ENCODE measurements at places on chromosomes 7 and 10.

DNA sequence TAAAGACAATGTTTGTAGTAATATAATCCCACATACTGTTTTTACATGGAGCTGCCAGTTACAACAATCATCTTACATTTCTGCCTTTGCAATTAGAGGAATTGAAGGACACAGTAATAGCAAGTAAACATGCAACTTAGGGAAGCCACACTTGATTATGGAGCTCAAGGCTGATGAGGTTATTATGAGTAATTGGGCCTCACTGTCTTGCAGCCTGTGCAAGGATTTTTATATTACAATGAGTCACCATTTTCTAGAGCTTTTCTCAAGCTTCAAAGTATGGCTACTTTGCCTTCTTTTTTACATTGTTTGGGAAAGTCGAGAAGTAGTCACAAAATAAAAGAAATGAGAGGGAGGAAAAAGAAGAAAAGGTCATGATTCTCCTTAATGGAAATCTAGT, 226.4 kb downstream of the KIAA1217 start:
- no peak for DNase-seq

GRCh38 chr10:112802411-112803022, 147.5 kb upstream of the TCF7L2 start:
- DNase-seq = no peak

GRCh38 chr7:154566877-154567276, 436.0 kb downstream of the PAXIP1 start:
- no peak for DNase-seq

GRCh38 chr10:101394524-101395133, 40.7 kb downstream of the BTRC start:
- no peak for DNase-seq

DNA sequence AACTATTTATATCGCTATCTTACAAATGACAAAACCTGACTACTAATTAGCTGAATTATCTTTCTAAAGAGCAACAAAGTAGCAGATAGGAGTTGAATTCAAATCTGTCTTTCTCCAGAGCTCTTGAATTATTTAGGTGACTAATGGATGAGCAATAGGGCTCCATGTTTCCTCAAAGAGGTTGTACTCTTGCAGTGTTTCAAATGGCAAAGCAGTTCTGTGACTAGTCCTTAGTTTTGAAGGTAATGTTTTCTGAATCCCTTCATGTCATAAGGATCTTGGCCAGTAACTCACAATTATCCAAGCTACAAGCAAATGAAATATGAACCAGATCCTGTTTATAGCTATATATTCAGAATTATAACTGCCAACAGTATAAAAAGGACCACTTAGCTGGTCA, 999.7 kb downstream of the NRG3 start:
- no peak for DNase-seq

DNA sequence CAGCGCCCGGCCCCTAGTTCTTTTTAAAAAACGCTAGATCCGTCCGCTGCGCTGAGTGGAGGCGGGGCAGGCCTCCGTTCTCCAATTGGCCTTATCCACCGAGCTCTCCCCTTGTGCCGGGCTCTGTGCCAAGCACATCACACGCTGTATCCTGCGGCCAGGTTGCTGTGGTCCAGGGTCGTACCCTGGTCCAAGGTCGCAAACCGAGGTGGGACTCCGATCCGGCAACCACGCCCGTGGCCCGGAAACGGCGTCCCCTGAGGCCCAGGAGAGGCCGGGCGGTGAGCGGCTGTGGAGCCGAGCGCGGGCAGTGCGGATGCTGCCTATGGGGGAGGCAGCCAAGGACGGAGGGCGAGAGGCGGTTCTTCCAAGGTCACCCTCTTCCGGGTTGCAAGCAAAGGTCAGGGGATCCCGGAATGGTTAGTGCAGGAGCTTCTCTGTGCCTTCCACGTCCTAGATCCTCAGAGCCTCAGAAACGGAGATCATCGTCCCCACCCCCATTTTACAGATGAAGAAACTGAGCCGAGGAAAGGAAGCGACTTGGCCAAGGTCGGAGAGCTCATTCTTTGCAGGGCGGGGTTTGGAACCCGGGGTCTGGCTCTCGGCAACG, 72.4 kb upstream of the LRRC4 start:
- DNase-seq = no peak

DNA sequence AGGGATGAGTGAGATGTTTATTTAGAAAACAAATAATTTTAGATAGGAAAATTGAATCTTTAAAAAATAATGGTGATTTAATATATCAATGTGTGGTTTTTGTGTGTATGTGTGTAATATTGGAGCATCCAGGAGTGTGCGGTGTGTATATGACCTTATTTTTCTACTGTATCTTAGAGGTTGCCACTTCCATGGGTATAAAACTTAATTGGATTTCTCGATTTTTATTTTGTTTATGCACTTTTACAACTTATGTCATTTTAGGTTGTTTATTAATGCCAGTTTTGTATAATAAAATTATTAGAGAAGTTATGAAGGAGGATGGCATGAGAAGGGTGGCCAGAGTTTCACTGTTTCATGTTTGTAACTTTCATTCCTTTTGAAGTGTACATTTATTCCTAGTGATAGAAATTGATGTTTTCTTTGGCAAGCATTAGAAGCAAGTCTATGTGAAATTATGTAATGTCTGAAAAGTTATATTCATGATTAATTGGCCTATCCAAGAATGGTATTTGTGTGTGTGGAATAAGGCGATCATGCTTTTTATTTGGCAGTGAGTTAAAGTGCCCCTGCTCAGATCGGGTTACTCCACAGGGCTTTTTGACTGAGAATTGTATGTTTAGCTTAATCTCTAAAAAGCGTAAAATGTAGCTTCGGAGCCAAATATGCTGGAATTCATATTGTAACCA, 110.3 kb downstream of the KAT6B start:
- no peak for DNase-seq

DNA sequence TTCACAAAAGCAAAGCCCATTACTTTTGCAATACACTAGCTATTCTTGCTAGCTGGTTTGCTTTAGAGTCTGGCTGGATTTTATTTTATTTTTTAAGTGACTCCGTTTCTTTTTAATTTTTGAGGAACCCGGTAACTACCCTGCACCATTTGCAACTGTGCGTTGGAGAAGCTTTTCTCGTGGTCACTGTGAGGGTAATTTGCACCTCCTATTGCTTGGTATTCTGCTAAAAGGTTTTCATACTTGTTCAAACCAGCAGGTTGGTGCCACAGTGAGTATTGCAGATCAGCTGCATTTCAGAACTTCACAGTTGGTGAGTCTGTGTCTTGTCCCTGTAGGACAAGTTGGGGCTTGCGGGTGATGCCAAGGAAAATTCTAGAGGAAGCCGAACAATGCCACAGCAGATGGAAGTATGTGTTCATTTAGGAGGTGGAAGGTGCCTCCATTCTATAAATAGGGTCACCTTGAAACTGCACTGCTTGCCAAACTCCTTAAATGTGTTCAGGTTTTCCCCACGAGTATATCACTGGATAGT, 3.9 kb upstream of the NMT2 start:
- no peak for DNase-seq

DNA sequence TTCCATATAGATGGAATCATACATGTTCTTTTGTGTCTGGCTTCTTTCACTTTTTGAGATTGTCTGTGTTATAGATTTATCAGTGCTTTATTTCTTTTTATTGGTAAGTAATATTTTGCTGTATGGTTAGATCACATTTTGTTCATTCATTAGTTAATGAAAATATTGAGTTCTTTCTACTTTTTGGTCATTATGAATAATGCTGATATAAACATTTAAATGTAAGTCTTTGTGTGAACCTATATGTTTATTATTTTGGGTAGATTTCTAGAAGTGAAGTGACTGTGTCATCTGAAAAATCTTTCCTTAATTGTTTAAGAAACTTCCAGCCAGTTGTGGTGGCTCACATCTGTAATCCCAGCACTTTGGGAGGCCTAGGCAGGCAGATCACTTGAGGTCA, 11.4 kb upstream of the VWDE start:
- no peak for DNase-seq

GRCh38 chr7:146492017-146492416, 375.4 kb downstream of the CNTNAP2 start:
- DNase-seq = no peak

DNA sequence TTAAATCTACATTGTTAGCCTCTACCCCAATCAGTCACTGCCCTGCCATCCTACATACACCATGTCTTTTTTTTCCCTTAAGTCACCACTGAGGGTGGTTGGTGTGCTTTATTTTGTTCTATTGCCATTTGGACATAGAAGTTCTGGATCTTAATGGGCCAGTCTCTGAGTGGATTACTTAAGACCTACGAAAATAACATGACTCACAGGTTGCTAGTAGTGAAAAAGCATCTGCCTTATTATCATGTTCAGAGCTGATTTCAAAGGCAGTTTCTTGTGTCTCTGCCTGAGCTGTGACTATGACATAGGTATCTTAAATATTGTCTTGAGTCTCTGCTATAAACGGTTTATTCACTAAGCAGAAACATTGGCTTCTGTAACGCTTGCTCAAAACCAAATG, 410.8 kb downstream of the MDFIC start:
- DNase-seq = no peak

- no peak for DNase-seq
Observed at GRCh38 chr7:150756858-150757257, 19.6 kb downstream of the GIMAP5 start.

DNA sequence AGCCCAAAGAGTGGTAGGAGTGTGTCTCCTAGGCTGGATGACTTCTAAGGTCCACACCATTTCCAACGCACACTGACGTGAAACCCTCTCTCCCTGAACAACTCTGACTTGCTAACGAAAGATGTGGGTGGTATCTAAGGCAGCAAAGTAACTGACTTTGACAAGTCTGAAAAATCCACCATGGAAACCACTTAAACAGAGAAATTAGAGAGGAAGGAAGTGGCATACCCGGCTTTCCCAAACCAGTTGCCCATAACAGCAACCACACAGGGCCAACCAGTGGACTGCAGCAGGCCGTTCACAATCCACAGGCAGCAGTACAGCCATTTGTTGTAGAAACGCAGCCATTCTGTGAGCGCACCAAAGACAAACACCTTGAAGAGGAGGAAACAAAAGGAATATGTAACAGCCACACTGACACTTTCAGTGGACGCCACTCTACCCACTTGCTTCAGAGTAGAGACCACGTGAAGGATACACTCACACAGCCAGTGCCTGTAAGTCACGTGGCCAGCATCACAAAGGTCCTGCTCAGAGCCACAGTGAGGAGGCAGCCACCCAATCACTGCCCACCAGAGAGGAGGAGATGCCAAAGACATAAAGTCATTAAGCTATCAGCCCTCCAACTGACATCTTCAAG, 39.8 kb downstream of the SLC37A3 start:
- no peak for DNase-seq

DNA sequence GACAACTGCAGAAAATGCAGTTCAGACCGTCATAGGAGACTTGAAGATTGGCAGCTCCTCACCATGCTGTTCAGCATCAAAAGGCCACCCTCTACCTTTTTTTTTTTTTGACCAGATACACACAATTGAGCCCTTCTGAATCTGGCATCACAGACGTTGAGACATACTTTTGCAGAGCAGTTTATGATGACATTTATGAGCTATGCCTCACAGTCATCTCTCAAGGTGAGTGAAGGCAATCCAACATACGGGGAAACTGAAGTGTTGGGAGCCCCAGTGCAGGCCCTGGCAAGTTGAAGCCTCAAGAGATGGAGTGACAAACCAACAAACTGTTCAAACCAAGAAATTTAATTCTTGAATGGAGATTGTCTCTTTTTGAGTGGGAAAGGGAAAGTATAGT, 83.6 kb upstream of the DLX6 start:
- no peak for DNase-seq

GRCh38 chr10:71383972-71384687, 12.6 kb upstream of the CDH23 start:
- DNase-seq = peak; percentile 36

- DNase-seq = no peak
Observed at GRCh38 chr7:108120196-108120595, 10.0 kb downstream of the LAMB4 start.

DNA sequence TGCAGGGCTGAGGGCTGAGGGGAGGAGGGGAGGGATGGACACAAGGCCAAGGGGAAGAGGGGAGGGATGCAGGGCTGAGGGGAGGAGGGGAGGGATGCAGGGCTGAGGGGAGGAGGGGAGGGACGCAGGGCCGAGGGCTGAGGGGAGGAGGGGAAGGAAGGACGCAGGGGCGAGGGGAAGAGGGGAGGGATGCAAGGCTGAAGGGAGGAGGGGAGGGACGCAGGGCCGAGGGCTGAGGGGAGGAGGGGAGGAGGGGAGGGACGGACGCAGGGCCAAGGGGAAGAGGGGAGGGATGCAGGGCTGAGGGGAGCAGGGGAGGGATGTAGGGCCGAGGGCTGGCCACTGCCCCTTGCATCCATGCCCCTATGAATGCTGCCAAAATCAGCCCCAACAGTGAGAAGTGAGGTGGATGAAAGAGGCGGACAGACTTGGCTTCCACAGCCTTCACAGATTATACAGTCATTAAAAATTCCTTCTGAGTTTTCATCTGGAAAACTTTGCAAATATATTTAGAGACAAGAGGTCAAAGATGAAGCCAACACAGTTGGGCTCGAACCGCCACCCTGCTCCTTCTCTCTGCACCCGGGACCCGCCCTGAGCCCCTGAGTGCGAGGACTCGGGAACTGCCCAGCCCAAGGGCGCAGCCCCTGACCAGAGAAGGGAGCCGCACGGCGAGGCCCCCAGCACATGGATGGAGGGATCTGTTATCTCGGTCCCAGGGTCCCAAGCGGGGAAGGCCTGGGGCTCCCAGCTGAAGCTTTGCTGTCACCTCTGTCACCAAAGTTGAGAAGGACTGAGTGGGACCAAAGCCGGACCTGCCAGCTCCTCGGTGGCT, 65.8 kb downstream of the DIP2C start:
- no peak for DNase-seq

- no peak for DNase-seq
Observed at GRCh38 chr10:47294501-47294900, 5.5 kb upstream of the GDF10 start.

GRCh38 chr7:101673951-101674350, 44.9 kb upstream of the MYL10 start:
- no peak for DNase-seq

GRCh38 chr10:73459683-73460314, 26.4 kb upstream of the MSS51 start:
- no peak for DNase-seq

- DNase-seq = no peak
Observed at GRCh38 chr7:128714701-128715495, 24.3 kb upstream of the CALU start.

GRCh38 chr10:74816824-74817498, 9.4 kb upstream of the KAT6B start:
- DNase-seq = no peak

DNA sequence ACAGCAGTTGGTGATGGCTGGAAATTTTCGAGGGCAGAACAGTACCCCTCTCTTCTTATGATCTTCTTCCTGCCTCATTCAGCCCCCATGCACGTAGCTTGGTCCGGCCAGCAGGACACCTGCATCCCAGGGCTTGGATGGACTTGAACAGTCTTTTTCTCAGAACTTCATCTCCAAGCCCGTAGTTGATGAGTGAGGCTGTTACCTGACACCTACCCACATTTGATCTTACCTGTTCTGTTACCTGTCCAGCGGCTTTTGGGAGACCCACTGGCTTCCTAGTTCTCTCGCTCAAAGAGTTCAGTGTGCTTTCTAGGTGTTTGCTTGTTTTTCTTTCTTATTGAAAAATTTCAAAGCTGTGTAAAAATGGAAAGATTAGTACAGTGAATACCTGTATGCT, 212.2 kb downstream of the CUX1 start:
- DNase-seq = no peak

All from NCI-H774 (cell line).